ENCODE measurements at places on chromosomes 3 and 15. TPM values are rescaled to one million over a fixed set of nuclear protein-coding genes. Genes with fewer than 3 reads are reported as not detected.

ZXDC gene
- 22.7 TPM for total RNA-seq

ELP6 gene
- 48.8 TPM for total RNA-seq

RASGRF1 gene
- not detected for total RNA-seq

CHRFAM7A gene
- 0.73 TPM for total RNA-seq

ITIH1 gene
- total RNA-seq: not detected

CLCN2 gene
- 3.4 TPM for total RNA-seq
